Stimulated activated CD4-positive, alpha-beta T cell treated with anti-CD3 and anti-CD28 coated beads, TNF-alpha, amount 100 ng/mL, for 48 hours (primary cell): ENCODE measurements at places on chromosomes 2 and 18.

DNA sequence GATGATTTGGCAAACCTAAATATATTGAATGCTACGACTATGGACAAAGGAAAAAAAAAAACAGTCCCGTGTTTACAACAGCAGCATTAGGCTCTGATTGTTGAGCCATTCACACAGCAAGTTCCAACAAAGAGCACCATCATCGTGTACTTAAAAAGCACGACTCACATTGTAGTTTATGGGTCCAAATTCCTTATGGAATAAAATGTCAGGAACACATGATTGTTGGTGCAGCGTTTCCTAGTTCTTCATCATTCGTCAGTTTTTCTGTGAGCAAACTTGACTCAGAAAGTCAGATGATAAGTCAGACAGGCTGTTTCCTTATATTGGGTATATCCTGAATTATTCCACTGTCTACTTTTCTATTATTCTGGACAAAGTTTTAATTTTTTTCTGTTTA, 10.0 kb upstream of the KIDINS220 start:
- DNase-seq: no peak

- DNase-seq: no peak
Measured at GRCh38 chr2:65604246-65604645, 171.8 kb upstream of the SPRED2 start.

- peak; percentile 5 for DNase-seq
Measured at GRCh38 chr2:37982147-37982582, 57.1 kb downstream of the RMDN2 start.

DNA sequence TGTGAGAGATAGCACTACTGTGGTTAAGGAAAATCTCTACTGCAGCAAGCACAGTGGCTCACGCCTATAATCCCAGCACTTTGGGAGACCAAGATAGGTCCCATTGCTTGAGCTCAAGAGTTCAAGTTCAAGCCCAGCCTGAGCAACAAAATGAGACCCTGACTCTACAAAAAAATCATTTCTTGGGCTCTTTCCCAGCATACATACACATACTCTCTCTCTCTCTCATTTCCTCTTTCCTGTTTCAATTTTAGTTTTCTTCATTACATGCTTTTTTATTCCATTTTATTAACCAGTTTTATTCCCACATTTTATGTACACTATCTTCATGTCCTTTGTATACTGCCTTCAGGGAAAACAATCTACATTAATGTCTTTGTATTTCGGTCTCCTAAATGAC, 14.6 kb downstream of the WDR33 start:
- no peak for DNase-seq

DNA sequence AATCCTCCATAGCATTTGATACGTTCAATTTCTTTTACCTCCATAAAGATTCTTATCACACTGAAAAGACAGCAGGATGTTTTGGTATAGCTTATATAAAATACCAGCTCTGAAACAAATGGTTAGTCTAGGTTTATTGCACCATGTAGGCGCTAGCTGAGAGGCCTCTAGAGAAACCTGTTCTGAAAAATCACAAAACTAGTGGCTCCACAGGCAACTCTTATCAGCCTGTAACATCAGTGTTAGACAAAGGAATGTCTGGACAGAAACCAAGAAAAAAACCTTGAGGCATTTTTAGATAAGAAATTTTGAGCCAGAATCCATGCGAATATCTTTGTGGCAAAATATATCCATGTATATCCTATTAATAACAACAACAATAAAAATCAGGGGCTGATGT, 440.4 kb upstream of the MAP2 start:
- no peak for DNase-seq

GRCh38 chr2:182618672-182619079, 97.4 kb upstream of the DNAJC10 start:
- no peak for DNase-seq

DNA sequence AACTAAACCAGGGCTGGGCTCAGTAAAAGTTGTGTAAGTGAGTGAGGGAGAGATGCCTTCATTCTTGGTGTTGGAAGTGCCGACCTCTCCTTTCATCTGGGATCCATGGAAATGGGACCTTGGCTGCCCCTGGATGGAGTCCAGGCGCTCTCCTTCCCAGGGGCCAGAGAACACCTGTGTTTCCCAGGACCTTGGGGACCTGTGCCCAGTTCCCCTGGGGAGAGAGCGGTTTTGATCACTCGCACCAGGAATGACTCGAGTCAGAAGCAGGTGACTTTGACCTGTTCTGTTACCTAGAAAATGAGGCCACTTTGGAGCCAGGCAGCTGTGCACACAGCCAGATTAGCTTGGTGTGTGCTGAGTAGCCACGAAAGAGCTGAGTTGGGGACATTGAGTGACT, 97.3 kb downstream of the SH3BP4 start:
- no peak for DNase-seq

DNA sequence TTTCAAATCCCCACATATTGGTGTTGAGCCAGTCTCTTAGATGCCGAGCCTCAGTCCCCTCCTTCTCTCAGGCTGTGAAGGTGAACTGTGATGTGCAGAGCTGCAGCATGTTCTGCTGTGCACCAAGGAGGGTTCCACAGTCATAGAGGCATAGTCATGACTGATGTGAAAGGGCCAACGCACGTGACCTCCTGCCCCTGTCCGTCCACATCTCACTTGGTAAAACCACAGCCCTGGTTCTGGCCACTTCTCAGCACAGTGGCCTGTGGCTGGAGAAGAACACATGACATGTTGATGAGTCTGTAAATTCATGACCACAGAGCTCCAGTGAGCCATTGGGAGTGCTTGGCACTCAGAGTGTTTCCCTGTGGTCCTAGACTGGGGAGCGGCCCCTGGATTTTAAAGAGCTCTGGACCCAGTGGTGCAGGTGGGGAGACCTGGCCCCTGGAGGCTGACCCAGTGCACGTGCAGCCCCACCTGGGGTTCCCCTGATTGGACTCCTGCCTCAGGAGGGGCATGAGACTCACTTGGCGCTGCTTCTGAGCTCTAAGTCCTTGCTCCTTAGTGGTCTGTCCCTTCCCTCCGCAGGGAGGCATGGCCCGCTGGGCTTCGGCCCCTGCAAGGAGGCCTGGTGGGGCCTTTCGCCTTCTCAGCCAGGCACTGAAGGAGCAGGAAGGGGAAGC, 25.3 kb downstream of the INPP4A start:
- no peak for DNase-seq

DNA sequence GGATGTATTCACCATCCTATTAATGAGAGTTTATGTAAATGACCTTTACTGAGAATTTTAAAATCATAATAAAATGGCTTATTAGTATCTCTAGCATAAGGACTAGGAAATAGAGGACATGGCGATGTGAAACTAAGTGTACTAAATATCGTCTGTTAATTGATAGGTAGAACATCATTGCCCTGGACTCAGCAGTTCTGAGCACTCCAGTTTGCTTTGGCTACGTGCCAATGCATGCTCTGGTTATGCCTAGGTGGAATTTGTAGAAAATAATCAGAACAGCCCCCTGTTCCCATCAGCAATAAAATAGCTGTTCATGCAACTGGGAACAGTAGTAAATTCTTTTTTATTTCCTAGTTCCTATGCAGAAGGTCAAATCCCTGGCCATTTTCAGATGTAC, 247.8 kb downstream of the DOK6 start:
- no peak for DNase-seq

DNA sequence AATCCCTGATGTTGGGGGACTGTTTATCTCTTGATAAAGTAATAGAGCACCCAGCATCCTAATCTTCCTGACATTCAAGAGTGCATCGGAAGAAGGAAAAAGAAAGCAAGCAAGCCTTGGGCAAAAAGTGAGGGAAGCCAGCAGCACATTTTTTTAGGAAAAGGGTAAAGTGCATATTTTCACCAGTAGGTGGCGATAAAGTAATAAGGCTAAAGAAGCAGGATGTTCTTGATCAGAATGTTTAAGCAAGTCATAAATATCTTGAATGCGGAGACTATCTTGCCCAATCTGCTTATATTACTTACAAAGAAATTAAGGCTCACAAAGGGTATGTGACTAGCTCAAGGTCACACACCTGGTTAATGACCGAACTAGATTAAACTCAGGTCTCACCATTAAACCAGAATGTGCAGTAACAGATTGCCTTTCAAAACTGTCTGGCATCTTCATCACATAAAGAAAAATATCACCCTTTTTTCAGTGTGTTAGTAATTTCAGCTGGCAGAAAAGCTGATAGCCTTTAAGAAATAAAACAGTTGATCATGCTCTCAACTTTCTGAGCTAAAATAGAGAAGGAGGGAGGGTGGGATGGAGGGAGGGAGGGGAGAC, 83.8 kb downstream of the VIT start:
- DNase-seq: no peak

GRCh38 chr18:62583376-62583775, 60.6 kb downstream of the ZCCHC2 start:
- no peak for DNase-seq

DNA sequence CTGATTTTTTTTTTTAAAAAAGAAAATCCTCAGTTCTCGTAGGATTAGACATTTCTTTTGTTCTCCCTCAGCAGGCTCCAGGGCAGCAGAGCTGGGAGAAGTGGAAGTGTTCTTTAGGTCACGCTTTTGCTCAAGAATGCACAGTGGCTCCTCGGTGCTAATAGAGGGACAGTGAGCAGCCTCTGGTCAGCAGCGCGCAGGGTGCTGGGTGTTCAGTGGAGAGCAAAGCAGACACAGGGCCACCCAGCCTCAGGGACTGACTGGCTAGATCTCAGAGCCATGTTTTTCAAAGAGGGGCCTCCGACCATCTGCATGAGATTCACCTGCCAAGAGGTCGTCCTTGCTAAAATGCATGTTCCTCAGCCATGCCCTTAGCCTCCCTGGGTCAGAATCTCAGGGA, 218.8 kb downstream of the HAUS1 start:
- no peak for DNase-seq

DNA sequence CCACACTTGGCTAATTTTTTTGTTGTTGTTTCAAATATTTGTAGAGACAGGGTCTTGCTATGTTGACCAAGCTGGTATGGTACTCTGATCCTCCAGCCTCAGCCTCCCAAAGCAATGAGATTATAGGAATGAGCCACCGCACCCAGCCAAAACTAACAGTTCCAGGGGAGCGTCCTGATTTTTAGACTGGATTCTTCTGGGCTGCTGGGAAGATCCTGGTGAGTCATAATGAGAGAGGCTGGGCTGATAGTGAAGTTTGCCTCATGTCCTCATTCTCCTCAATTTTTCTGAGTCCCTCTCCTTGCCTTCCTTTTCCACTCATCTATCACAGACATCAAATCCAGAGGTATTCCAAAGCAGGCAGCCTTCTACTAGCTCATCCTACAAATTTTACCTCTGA, 81.3 kb downstream of the VSNL1 start:
- DNase-seq: no peak

DNA sequence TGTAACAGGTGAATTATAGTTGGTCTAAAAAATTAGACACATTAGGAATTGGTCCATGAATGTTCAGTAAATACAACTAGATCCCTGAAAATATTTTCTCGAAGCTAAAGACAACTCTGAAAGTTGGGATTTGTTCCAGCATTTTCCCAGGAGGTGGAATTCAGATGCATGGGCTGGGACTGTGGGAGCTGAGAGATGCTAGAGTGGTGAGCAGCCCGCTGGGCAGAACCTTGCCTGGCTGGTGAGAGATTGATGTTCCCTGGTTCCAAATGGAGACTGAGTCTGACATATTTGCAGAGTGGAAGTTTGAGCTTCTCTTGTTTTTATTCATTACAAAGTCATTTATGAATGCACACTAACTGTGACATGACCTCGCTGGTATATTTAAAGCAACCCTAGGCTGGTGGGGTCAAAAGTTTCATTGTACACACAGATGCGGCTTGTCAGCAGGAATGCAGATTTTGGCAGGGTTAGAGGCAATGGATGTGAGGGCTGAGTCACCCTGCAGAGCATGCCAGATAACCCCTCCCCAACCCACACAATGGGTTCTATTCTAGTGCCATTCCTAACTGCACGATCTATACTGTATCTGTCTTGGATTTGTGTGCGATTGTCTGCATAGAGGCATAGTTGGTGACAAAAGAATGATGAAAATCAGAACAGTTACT, 23.5 kb upstream of the TMEM178A start:
- DNase-seq: no peak
